Jurkat, Clone E6-1 (cell line): ENCODE measurements at places on chromosomes 6 and 20.

- no peak for DNase-seq
Measured at GRCh38 chr20:63589261-63590217, 15.5 kb upstream of the HELZ2 start.

DNA sequence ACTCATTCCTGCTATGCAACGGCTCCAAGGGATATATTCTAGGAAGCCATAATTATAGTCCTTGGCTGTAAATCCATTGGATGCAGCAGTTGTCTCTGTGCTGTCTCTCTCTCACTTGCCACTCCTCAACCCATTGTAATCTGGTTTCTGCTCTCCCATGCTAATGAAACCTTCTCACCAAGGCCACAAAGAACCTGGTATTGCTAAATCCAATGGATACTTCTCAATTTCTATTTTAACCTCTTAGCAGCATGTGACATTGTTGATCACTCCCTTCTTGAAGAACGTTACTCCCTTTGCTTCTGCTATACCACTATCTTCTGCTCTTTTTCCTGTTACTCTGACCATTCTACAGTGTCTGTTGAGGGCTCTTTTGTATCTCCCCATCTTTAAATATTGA, 39.8 kb upstream of the GCLC start:
- DNase-seq = no peak

DNA sequence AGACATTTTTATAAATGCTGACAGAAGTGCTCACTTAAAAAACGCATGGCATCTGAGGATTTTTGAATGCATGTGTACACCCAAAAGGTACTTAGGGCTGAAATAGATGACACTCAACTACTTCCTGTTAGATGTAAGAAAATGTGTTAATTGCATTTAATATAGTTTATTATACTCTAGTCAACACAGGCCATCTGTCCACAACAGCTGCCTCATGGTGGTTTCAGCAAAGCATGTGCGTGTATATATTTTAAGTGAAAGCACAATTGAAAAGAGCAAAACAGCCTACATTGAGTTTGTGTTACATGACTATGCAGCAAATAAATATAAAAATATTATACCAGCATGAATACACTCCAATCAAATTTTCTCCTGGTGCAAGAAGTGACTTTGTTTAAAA, 1233.0 kb upstream of the EYS start:
- no peak for DNase-seq

DNA sequence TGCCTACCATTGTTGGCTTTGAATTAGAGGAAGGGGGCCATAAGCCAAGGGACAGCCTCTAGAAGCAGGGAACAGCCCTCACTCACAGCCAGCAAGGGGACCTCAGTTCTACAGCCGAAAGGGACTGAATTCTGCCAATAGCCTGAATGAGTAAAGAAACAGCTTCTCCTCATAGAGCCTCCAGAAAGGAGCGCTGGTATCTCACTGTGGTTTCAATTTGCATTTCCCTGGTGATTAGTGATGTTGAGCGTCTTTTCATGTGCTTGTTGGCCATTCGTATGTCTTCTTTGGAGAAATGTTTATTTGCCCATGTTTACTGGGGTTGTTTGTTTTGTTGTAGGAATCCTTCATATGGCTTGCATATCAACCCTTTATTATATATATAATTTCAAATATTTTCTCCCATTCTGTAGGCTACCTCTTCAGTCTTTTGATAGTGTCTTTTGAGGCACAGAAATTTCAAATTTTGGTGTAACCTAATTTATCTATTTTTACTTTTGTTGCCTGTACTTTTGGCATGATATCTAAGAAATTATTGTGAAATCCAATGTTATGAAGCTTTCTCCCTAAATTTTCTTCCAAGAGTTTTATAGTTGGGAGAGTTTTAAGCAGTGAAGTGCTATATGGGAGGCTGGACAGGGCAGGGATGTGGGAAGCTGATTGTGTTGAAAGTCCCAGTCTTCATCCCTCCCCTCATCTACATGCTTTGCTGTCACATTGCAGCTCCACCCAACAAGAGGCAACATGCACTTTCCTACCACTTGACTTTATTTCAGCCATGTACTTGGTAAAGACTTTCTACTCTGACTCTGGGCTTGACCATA, 82.3 kb upstream of the SHLD1 start:
- DNase-seq = no peak

DNA sequence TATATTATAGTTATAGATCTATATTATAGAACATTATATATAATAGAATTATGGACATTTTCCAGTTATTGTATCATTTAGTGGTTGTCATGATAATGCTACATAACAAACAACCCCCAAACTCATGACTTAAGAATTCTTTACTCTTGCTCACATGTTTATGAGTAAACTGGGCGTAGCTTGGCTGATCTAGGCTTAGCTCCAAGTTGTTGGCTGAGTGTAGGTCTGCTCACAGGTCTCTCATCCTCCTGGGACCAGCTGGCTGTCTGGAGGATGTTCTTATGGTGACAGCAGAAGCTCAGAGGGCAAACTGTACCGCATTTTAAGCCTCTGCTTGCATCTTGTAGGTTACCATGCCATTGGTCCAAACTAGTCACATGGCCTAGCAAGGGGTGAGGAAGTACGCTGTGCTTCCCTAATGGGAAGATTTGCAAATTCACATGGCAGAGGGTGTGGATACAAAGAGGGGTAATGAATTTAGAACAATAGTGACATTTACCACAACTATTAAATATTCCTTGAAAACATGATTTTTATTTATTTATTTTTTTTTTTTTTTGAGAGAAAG, 34.2 kb downstream of the ARHGAP40 start:
- DNase-seq = peak; percentile 60

GRCh38 chr20:40467703-40468411, 221.2 kb downstream of the MAFB start:
- no peak for DNase-seq

DNA sequence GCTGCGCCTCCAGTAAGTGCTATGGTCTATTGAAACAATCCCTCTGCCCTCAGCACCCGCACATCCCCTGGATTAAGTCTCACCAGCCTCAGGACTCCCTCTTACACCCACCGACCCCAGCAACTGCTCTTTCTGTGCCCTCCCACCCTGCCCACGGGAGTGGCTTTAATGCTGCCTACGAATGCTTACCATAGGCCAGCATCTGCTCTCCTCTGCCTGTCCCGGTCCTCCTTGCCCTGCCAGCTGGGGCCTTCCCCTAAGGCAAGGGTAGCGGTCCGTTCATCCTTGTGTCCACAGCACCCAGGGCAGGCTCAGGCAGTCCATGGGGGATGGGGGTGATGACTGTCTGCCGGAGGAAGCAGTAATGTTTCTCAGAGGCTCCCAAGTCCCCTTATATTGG, 4.1 kb downstream of the EBF4 start:
- DNase-seq = no peak

GRCh38 chr6:10180138-10181074, 234.5 kb downstream of the TFAP2A start:
- DNase-seq = no peak

- DNase-seq = no peak
Measured at GRCh38 chr6:23890543-23891227, 235.3 kb upstream of the NRSN1 start.

DNA sequence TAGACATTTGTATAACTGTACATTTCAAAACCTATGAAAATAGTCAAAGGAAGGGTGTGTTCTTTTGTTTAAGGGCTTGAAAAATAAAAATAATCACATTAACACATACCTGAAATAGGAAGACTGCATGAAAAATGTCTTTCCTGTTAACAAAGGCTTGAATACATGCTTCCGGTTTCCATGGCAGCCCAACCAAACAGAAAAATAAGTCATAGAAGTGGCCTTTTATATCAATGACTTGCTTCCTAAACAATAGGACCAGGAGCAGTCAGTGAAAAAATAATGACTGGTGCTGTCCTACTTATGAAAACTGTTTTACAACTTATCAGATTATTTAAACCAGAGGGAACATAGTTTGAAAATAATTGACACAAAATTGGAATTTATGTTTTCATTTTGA, 412.6 kb upstream of the PLCB4 start:
- no peak for DNase-seq

GRCh38 chr6:111957623-111958315, 84.5 kb upstream of the FYN start:
- DNase-seq = no peak

DNA sequence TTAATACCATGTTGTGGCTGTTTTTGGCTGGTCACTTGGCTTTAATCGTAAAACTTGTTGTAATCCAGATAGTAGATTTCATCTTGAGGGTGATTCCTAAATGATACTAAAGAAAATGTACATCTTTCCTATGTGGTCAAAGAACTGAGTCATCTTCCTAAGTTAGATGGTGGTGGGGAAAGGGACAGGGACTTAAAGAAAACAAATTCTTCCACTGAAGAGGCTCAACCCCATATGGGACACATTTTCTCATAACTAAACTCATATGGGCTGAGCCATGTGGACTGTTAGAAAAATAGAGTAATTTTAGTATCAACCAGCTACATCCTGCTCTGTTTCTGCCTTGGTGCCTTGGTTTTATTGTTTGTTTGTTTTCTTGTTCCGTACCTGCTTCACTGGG, 155.8 kb downstream of the TSHZ2 start:
- DNase-seq = no peak

GRCh38 chr6:67031451-67031850, 1324.4 kb upstream of the EYS start:
- no peak for DNase-seq

DNA sequence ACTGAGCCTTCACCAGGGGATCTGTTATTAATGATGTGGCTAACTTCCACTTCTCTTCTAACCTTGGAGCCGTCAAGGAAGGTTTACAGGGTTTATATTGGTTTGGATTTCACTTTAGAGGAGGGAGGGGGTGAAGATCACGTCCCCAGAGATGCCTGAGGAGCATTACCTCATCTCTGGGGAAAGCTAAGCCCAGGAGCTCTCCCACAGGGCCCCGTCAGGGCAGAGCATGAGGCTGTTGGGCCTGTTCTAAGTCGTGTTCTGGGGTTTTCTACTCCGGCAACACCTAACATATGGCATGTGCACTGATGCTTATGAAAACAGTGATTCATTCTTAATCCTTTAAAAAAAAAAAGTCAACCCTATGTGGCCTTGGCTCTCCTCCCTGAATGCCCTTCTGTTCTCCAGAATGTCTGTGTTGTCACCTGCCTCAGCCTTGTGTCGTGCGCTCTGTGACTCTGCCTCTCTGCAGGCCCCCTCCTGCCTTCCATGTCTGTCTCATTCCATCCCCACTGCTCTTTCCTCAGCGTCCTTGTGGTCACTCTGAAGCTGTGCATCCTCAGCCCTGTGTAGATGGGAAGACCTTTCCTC, 97.4 kb upstream of the JARID2 start:
- no peak for DNase-seq

- DNase-seq = no peak
Measured at GRCh38 chr20:41152108-41152757, 14.9 kb downstream of the PLCG1 start.

GRCh38 chr6:89643406-89643805, 4.9 kb upstream of the LYRM2 start:
- DNase-seq = no peak

GRCh38 chr20:5691918-5692618, 58.1 kb upstream of the SHLD1 start:
- peak; percentile 64 for DNase-seq

DNA sequence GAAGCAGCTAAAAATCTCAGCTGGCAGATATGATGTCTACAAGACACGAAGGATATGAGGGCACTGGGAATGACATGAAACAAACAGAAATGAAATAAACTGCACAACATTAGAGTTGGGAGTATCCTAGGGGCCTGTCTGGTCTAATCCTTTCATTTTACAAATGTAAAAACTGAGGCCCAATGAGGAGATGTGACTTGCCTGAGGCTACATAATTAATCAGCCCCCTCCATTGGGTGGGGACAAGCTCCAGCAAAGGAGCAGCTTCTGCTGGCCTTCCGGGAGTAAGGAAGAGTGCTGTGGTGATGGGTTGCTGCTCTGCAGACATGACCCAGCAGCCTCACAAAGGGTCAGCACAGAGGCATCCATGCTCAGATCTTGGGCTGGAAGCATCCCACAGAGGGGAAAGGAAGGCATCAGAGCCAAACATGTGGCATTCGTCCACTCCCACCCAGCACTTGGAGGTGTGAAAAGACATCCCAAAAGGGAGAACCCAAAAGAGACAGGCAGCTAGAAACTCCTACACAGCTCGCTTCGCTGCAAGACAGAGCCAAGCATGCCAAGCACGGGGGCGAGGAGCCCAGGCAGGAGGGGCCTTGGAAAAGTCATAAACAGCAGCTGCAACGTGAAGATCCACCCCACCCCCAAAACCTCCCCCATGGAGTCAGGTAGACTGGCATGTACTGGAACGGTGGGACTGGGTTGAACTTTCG, 183.7 kb downstream of the UNC5CL start:
- no peak for DNase-seq

DNA sequence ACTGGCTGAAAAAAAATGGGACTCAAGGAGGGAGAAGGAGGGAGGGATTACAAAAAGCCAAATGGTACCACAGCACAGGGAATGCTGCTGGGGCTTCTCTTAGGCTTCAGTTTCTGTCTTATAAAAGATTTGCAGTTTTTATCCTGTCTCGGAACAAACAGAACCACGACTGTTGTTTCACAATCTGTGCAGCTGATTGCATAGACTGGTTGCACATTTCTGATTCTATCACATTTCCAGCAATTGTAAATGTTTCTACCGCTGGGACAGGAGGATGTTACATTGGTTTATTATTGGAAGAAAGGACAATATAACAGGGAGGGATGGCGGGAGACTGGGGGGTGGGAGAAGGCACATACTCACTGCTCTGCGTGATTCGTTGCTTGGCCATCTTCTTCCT, 73.5 kb upstream of the ARID1B start:
- DNase-seq = no peak

GRCh38 chr6:151647976-151648639, 154.3 kb downstream of the CCDC170 start:
- peak; percentile 95 for DNase-seq

DNA sequence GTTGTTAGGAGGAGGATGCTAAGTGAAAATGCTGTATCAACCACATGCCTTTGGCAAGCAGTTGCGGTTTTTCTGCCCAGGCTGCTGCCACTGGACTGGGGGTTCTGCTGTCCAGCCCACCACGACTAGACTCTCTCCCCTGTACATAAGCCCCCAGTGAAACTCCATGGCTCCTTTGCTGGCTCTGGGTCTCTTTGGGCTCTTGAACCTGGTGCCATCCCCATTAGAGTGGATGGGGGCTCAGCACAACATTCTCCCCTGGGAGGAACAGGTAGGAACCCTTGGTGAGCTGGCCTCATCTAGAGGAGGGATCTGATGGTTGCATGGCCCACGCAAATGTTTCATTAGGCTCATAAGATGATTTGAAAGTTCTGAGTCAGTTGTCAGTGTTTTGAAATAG, 204.8 kb upstream of the KCNG1 start:
- DNase-seq = no peak

DNA sequence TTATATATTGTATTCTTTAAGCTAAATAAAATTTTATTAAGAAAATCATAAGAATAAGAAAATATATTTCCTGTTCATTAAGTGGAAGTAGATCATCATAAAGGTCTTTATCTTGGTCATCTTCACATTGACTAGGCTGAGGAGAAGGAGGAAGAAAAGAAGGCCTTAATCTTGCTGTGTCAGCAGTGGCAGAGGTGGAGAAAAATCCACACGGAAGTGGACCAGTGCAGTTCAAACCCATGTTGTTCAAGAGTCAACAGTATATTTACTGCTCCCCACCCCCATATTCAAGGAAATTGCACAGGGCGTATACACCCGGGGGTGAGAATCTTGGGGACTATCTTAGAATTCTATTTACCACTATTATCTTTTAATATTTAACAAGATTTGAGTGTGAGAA, 178.6 kb upstream of the SCGN start:
- no peak for DNase-seq

- DNase-seq = peak; percentile 60
Measured at GRCh38 chr20:11246251-11246775, 572.5 kb upstream of the JAG1 start.
